ENCODE measurements at places on chromosomes 6 and 20.
A peak's percentile ranks its signal among the peaks of the same experiment; 100 is the strongest.

- no peak for DNase-seq
These were observed 37.4 kb downstream of the VEGFA start for GRCh38 chr6:43807228-43808061.

- no peak for DNase-seq
These were observed 1.9 kb downstream of the RAB32 start for GRCh38 chr6:146545581-146545980.

GRCh38 chr20:5569021-5569420, 181.2 kb upstream of the SHLD1 start:
- DNase-seq = peak; percentile 11

- DNase-seq = no peak
These were observed 22.3 kb upstream of the SAYSD1 start for GRCh38 chr6:39137245-39137644.

DNA sequence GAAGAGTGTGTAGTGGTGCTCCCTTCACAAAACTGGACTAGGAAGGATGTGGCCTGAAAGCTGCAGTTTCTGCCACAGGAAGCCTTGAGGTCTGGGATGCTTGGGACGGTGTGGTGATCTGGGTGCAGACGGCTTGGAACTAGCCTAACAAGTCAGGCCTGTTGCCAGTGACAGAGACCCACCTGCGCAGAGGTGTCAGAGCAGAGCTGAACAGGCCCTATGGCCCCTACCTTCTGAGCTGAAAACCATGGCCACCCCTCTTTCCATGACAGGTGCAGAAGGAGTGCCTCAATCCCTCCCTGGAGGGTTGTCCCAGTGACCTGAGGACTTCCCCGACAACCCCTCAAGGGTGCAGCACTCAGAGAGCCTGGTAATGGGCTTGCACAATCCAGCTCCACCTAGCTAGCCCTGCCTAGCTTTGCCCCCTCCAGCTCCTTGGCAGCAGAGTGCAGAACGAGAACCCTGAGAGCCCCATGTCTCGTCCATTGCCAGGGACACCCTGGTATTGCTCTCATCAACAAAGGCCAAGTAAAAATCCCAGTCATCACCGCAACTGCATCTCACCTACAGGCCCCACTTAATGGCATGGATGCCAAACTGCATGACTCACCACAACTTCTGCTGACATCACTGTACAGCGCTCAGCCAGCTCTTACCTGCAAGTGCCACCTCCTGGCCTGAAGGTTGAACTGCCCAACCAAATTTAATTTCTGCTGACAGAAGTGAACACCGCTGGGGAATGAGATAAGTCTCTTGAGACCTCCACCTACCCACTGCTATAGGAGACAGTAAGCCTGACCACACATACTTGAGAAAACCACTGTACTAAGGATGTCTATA, 563.1 kb downstream of the TFAP2A start:
- DNase-seq = no peak

GRCh38 chr20:13061381-13061780, 52.6 kb downstream of the SPTLC3 start:
- DNase-seq = no peak

DNA sequence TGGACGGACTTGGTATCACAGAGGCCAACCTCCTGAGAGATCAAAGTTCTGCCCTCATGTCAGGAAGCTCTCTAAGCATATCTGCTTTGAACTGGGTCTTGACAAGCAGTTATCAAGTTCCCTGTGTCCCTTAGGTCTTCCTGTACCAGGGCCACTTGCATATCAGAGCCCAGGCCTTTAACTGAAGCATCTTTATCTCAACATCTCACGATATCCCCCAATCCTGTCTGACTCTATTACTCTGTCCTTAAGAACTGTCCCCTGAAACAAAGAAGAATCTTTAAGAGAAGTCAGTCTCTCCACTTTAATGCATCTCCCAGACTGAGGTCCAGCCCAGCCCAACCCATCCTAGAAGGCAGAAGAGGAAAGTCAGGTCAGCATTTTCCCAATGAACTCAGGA, 8.2 kb downstream of the MAS1L start:
- DNase-seq = no peak

DNA sequence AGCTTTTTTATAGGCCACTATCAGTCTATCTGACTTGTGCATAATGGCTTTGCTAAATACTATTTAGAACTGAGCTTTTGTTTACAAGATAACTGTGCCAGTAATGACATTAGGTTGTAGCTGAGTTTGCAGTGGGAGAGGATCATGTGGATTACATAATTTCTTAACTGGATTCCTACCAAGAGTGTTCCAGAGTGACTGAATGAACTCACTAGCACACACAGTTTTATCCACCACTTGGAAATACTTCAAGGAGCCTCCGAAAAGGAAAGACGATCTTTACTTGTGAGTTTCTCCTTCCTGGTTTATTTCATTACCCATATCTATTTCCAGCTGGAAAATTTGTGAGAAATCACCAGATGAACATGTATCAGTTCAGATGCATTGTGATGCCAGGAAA, 10.9 kb upstream of the SYNE1 start:
- DNase-seq = no peak

DNA sequence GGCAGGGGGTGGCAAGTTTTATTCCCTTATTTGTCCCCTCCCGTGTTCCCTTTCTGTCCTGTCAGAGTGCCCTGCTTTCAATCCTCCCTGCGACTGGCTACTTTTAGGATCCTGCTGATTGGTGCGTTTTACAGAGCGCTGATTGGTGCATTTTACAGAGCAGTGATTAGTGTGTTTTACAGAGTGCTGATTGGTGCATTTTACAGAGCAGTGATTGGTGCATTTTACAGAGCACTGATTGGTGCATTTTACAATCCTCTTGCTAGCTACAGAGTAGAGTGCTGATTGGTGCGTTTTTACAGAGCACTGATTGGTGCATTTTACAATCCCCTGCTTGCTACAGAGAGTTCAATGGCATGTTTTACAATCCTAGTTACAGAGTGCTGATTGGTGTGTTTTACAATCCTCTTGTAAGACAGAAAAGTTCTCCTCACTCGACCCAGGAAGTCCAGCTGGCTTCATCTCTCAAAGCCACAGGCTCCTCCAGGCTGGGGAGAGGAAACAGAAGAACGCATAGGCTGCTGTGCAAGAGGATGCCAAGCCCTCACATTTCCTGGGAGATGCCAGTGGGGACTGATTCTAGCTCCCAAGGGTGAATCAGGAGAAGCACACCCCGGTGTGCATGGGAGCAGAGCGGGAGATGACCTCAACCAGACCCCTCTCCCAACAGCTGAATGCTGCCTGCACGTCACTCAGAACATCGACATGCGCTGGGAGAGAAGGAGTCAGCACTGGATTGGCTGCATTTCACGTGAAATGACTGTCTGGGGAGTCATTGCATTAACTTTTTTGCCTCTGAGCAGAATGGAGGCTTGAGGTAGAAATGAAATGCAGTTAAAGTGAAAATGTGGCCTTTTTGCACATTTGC, 48.3 kb upstream of the SLC22A23 start:
- no peak for DNase-seq

GRCh38 chr20:59273739-59274357, 26.6 kb upstream of the EDN3 start:
- DNase-seq = no peak

GRCh38 chr6:150427843-150428242, 59.0 kb downstream of the IYD start:
- DNase-seq = no peak

DNA sequence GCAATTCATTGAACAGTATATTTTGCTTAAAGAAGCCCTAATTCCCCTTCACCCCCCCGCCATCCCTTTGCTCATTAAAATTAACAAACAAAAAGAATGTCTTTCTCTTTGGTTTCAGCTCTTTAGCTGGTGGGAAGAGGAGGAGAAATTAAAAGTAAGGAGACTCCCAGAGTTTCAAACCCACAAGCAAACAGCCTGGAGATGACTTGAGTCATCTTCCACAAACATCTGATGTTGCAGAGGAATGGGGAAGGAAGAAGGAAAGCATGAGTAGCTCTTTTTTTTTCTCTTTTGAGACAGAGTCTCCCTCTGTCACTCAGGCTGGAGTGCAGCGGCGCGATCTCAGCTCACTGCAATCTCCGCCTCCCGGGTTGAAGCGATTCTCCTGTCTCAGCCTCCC, 189.6 kb downstream of the ADAT2 start:
- DNase-seq = no peak

- DNase-seq = no peak
These were observed 139.9 kb upstream of the CDYL start for GRCh38 chr6:4636191-4636880.

GRCh38 chr20:17494201-17494600, 37.0 kb downstream of the BFSP1 start:
- no peak for DNase-seq

DNA sequence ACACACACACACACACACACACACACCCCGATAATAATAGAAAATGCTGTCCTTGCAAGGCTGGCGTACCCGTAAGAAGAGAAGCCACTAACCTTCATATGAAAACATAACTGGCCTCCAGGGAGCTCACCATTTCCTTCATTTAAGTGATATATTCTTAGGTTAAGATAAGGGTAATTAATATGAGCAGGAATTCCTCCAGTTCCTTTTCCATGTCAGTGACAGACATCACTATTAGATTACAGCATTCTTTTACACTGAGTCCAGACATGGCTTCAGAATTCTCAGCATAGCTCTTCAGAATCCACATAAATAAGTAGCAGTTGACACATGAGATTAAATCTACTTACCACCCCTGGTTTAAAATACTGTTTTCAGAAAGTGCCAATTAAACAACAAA, 121.9 kb downstream of the SIM1 start:
- DNase-seq = peak; percentile 67

- peak; percentile 70 for DNase-seq
These were observed 86.1 kb downstream of the SLX4IP start for GRCh38 chr20:10521068-10521831.

Measured in non-pigmented ciliary epithelial cell (primary cell).